Hypothalamus (tissue), 51 donors: ENCODE measurements at places on chromosomes 4 and X.
A peak's percentile ranks its signal among the peaks of the same experiment; 100 is the strongest.

DNA sequence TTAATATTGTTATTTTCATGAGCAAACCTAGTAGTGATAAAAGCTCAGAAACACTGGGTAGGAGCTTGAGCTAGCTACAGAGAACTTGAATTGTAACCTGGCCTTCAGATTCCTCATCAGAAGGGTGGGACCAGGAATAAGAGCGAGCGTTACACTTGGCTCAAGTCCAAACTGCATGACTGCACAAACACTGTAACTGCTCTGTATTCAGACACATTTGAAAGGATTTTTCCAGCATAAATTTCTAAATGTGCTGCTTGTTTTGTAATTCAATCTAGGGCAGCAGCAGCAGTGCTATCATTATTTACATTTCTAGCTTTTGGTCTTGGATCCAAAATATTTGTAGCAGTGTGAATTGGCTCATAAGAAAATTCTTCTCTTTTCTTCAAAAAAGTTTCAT lies 133.0 kb upstream of the TMLHE start:
- DNase-seq, result no peak

DNA sequence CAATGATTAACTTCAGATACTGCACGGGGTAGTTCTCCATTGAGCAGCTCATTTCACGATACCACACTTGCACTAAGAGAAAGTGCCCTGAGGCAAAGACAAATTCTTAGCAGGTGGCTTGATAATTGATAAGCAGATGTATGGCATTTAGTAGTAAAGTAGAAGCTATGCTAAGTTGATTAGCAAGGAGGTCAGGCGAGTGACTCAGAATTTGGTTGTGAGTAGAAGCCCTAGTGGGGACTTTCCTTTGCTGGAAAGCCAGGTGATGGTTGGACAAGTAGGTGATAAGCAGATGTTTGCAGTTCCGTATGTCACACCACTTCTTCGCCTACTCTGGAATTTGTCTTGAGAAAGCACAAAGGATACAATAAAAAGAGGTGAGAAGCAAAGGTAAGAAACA lies 58.7 kb downstream of the TLL1 start:
- no peak for DNase-seq

DNA sequence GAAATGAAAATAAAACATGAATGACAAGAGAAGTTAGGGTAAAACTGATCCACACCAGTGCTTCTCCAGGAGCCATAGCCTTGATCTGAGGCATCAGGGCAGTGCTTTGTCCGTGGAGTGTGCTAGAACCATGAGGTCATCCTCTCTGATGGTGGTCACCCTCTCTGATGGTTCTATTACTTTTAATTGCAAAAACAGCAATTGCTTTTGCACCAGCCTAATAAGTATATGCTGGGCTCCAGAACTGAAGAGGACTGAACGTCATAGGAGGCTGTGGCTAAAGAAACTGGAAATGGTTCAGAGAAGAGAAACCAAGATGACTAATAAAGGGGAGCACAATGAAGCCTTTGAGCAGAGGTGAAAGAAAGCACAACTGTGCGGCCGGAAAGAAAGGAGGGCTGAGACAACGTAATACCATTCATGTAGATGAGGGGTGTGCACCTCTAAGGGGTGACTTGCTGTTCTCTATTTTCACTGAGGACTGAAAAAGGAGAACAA lies 17.0 kb upstream of the TMEM154 start:
- peak; percentile 36 for DNase-seq

- DNase-seq, result no peak
Measured at GRCh38 chr4:25984266-25984665, 70.2 kb downstream of the SMIM20 start.

DNA sequence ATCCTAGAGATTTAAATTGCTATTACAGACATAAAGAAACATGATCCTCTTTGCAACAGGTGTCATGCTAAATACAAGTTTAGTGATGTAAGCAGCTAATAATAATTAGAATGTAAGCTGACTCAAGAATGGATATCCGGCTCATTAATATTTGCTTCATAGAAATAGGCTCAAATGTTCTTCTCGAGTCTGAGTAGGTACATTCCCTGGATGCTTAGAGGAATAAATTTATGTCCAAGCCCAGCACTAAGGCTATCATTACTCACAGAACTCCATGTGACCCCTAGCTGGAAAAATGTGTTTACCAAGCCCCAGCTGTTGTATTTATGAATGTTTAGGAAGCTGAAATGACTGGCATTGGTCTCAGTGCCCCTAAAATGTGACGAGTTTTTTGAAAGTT lies 87.6 kb upstream of the TSPAN7 start:
- DNase-seq, result no peak

- no peak for DNase-seq
Measured at GRCh38 chr4:176011529-176011928, 54.1 kb upstream of the WDR17 start.

- no peak for DNase-seq
Measured at GRCh38 chrX:154011376-154012335, 8.0 kb downstream of the IRAK1 start.

- no peak for DNase-seq
Measured at GRCh38 chr4:152039023-152039481, 278.2 kb upstream of the GATB start.
